ENCODE measurements at places on chromosomes 3 and 15.

DNA sequence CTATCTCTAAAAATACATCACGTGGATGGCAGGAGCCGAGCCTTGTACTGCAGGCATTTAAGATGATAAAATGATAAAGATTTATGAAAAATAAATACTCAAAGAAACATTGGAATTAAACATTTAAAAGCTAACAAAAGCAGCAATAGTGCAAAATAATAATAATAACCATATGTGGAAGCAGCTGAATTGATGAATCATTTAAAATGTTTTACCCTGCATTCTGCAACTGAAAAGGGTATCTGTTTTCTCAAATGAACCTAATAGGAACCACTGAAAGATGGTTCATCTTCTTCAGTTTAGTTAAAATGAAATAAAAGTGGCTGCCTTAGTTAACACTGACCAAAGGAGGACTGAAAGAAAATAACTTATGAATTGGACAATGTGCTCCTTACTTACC, 436.1 kb downstream of the TUSC7 start:
- no peaks in the 10 kb centered on the region for H3K27me3 ChIP-seq
- H3K4me3 ChIP-seq = no peak overlapping the region
- no peaks in the 10 kb centered on the region for H3K4me1 ChIP-seq
- H3K27ac ChIP-seq = no peak overlapping the region

- no peaks in the 10 kb centered on the region for H3K4me1 ChIP-seq
- H3K27ac ChIP-seq = no peak overlapping the region
- no peaks in the 10 kb centered on the region for H3K36me3 ChIP-seq
- no peak for DNase-seq
- H3K27me3 ChIP-seq = no peaks in the 10 kb centered on the region
Observed at GRCh38 chr3:22565393-22565792, 637.7 kb upstream of the UBE2E2 start.

- no peak overlapping the region for H3K27ac ChIP-seq
- peaks cover 7% of the 10 kb centered on the region for H3K36me3 ChIP-seq
- DNase-seq = no peak
Observed at GRCh38 chr15:68196445-68197169, 8.5 kb downstream of the CALML4 start.

GRCh38 chr3:112555535-112556170, 6.1 kb downstream of the ATG3 start:
- no peak overlapping the region for H3K27ac ChIP-seq
- no peak for DNase-seq
- peaks cover 10% of the 10 kb centered on the region for H3K36me3 ChIP-seq
- no peaks in the 10 kb centered on the region for H3K27me3 ChIP-seq
- no peak overlapping the region for H3K4me3 ChIP-seq

- no peak for DNase-seq
- no peak overlapping the region for H3K4me3 ChIP-seq
- no peaks in the 10 kb centered on the region for H3K27me3 ChIP-seq
- H3K27ac ChIP-seq = no peak overlapping the region
Observed at GRCh38 chr3:189369636-189370035, 197.9 kb downstream of the TPRG1 start.

- peaks cover 7% of the 10 kb centered on the region for H3K4me1 ChIP-seq
- H3K27ac ChIP-seq = no peak overlapping the region
- H3K27me3 ChIP-seq = no peaks in the 10 kb centered on the region
- no peak for DNase-seq
Observed at GRCh38 chr3:22885574-22886341, 317.4 kb upstream of the UBE2E2 start.

DNA sequence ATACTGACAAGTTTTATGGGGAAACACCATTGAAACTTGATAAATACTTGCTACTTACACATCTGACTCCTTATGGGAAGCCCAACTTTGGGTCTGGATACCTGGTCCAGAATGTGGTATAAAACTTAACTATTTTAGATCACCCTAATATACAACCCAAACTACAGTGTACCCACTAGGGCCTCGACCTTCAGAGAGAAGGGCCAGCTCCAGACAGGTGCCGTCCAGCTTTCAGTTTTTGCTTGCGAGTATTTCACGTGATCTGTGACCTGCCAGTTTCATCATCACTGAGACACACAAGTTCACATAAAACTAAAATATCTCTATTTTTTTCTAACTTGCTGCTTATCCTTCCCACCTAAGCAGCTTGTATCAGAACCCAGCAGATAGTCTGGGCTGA, 59.3 kb upstream of the RPL35A start:
- no peaks in the 10 kb centered on the region for H3K27me3 ChIP-seq
- H3K4me3 ChIP-seq = no peak overlapping the region
- peaks cover 18% of the 10 kb centered on the region for H3K36me3 ChIP-seq
- no peak overlapping the region for H3K27ac ChIP-seq

DNA sequence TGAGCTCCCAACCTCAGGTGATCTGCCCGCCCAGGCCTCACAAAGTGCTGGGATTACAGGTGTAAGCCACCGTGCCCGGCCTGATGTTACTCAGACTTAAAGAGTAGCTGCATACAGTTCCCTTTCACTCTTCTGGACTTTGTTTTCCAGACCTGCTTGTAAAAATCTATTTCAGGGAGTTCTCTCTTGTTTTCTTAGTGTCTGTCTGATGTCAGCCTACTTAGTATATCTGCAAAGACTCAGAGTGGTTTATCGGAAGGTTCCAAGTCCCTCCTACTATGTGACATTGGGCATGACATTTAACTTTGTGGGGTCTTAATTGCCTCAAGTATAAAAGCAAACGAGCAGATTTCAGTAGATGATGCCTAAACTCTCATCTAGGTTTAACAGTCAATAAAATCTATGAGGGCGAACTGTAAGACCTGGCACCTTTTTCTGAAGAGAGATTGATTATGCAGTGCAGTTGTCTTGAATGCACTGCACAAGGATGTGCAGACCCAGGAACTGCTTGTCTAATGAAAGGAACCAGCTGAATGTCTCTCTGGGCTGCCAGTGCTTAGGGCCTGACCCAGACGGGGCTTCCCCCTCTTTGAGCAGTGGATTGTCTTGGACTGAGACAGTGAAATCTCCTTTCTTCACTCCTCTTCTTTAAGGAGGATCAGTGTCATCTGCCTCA, 301.4 kb downstream of the PTPRG start:
- H3K27me3 ChIP-seq = no peaks in the 10 kb centered on the region
- no peak overlapping the region for H3K4me3 ChIP-seq
- DNase-seq = no peak

DNA sequence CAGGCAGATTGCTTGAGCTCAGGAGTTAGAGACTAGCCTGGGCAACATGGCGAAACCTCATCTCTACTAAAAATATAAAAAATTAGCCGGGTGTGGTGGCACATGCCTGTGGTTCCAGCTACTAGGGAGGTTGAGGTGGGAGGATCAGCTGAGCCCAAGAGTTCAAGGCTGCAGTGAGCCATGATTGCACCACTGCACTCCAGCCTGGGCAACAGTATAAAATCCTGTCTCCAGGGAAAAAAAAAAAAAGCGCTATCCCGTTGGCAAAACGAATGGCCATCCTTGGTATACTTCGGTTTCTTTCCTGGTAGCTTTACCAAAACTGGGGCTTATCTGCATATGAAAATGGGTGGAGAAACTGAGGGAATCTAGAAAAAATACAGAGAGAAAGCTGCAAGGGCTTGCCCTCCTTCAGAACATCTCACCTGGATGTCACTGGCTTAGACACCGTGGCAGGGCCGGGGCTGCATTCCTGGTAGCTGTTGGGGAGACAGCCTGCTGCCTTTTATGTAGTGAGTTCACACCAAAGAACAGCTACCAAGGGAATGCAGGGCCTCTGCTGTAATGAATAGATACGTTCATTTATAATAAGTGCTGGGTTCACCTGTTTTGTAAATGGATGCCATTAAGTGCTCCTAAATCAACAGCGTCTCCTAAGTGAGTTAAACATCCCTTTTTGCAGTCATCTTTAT, 96.0 kb downstream of the IQSEC1 start:
- peaks cover 36% of the 10 kb centered on the region for H3K4me1 ChIP-seq
- H3K27ac ChIP-seq = no peak overlapping the region
- H3K4me3 ChIP-seq = no peak overlapping the region
- H3K36me3 ChIP-seq = no peaks in the 10 kb centered on the region
- no peak for DNase-seq

DNA sequence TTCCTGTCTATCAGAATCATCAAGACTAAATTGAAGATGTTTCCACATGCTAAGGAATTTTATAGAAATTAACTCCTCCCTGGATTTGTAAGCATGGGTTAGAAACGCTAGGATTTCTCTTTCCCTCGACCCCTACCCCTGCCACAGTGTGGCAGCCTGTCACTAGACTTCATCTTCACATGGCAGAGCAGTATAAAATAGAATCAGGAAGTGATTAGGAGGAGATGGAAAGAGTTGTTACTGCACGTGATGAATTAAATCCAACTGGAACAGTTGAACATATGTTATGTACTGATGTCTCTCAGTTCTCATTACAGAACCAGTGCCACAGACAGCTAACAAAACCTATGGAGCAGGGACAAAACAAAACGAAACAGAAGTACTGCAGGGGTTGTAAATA, 130.0 kb upstream of the BNIP2 start:
- DNase-seq = no peak
- H3K36me3 ChIP-seq = no peaks in the 10 kb centered on the region
- peaks cover 56% of the 10 kb centered on the region for H3K27me3 ChIP-seq
- H3K4me1 ChIP-seq = no peaks in the 10 kb centered on the region
- H3K27ac ChIP-seq = no peak overlapping the region

DNA sequence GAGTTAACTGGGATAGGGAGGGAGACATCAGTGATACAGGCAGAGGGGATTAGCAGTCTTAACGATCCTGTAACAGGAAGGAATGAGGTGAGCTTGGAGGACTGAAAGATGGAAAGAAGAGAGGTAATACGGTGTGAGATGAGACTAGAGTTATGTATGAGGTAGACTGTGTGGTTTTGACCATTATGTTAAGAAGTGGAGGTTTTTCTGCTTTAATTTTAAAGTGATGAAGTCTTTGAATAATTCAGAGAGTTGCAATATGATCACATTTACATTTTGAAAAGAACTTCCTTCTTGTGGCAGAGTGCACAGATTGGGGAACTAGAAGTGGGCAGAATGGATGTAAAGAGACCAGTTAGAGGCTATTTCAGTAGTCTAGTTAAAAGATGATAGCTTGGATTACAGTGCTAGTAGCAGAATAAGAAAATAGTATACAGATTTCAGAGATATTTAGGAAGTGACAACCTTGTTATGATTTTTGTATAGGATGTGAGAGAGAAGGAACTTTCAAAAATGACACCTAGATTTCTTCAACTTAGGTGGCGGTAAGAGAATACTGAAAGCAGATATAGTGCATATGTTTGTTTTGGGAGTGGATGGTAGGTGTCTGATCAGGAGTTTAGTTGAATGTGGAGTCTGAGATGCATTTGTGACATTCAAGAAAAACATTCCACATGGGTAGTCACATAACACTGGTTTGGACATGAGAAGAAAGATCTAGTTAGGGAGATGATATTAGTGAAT, 40.5 kb downstream of the STT3B start:
- H3K27me3 ChIP-seq = no peaks in the 10 kb centered on the region
- H3K4me3 ChIP-seq = no peak overlapping the region
- no peak for DNase-seq

DNA sequence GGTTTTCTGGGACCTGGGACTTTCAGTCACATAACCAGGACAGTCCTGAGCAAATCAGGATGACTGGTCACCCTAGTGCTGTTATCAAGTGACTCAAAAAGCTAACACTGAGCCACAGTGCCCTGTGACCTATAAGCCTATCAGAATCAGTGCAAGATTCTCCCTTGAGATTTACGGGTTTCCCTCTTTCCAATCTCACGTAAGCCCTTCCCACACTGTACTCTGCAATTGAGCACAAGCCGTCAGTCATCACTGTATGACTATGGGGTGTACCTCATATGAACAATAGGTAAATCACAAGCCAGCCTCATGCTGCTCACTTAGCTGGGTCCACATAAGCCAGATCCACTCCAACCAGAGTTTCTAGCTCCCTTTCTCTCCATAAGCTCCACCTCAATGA, 21.0 kb upstream of the CLDN18 start:
- no peak overlapping the region for H3K4me3 ChIP-seq
- H3K27ac ChIP-seq = no peak overlapping the region
- no peaks in the 10 kb centered on the region for H3K36me3 ChIP-seq
- no peak for DNase-seq

GRCh38 chr3:46017720-46018119, 9.6 kb downstream of the XCR1 start:
- H3K36me3 ChIP-seq = no peaks in the 10 kb centered on the region
- no peaks in the 10 kb centered on the region for H3K27me3 ChIP-seq
- no peak for DNase-seq
- H3K27ac ChIP-seq = no peak overlapping the region

- no peaks in the 10 kb centered on the region for H3K27me3 ChIP-seq
- H3K27ac ChIP-seq = peak overlapping the region; percentile 53
- peaks cover 20% of the 10 kb centered on the region for H3K4me1 ChIP-seq
- no peak for DNase-seq
- no peak overlapping the region for H3K4me3 ChIP-seq
- no peaks in the 10 kb centered on the region for H3K36me3 ChIP-seq
Observed at GRCh38 chr3:135930255-135930654, 35.3 kb upstream of the PPP2R3A start.

GRCh38 chr15:25532269-25533140, 93.7 kb upstream of the UBE3A start:
- H3K36me3 ChIP-seq = no peaks in the 10 kb centered on the region
- peaks cover 15% of the 10 kb centered on the region for H3K4me1 ChIP-seq
- no peak overlapping the region for H3K27ac ChIP-seq
- H3K27me3 ChIP-seq = peaks cover 4% of the 10 kb centered on the region

DNA sequence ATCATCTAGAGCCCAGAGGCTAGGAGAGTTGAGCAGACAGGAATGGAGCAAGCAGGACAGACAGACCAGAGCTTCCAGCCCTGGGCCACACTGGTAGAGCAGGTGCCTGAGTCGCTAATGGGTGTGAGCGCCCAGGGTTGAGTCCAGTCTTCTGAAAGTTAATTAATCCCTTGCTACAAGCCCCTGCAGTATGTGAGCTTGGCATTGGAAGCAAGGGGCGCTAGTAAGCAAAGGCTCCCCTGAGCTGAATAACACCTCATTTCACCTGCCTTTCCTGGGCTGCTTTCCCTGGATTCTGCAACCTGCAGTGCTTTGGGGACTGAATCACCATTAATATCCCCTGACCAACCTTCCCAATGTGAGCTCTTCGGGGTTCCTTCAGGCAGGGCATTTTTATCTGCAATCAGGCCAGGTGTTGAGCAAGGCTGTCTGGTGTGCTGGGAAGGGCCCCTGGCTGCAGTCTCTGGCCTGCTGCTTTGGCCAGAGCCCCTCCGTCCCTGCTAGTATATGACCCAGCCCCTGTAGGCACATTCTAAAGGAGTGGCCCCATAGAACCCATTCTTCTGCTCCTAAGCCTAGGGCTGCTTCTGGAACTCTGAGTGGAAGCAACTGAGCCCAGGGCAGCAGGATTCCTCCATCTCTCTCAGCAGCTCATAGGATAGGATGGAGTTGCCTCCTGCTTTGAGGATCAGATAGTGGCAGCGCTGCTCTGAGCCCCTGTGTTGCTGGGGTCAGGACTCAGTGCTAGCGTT, 45.1 kb upstream of the EPHB1 start:
- H3K4me3 ChIP-seq = no peak overlapping the region
- peaks cover 20% of the 10 kb centered on the region for H3K4me1 ChIP-seq
- no peaks in the 10 kb centered on the region for H3K27me3 ChIP-seq
- H3K27ac ChIP-seq = no peak overlapping the region
- DNase-seq = no peak

GRCh38 chr15:89899295-89899945, 5.6 kb upstream of the AP3S2 start:
- H3K27ac ChIP-seq = no peak overlapping the region
- no peak for DNase-seq
- H3K36me3 ChIP-seq = peaks cover 28% of the 10 kb centered on the region
